ENCODE measurements at places on chromosomes 7 and 10.

DNA sequence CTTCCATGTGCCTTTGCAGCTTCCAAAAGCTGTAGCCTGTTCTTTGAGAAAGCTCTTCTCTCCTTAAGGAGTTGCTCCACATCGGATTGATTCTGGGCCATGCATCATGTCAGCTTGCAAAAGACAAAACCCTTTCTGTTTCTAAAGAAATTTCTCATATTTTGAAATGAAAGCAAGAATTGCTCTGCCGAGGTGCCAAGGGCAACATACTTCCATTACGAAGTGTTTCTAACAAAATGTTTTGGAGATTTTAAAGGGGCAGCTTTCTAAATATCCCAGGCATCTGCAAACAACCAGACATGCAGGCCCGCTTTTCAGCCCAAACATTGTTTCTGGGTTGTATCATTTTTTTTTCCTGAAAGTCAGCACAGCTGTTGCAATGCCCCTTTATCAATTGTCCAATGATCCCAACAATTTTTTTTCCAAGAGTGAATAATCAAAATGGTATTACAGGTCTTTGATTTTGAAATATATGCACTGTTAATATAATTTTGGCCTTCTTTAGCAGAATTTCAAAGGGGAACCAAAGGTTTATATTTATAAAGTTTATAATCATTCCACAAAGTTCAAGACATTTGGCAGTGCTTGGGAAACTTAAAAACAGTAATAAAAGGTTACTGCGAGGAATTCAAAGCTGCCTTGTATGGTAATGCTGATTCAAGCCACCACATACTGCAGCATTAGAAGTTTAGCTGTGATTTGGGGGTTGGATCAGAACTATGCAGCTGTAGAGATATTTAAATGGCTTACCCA lies 61.0 kb downstream of the TES start:
- no peak for DNase-seq

DNA sequence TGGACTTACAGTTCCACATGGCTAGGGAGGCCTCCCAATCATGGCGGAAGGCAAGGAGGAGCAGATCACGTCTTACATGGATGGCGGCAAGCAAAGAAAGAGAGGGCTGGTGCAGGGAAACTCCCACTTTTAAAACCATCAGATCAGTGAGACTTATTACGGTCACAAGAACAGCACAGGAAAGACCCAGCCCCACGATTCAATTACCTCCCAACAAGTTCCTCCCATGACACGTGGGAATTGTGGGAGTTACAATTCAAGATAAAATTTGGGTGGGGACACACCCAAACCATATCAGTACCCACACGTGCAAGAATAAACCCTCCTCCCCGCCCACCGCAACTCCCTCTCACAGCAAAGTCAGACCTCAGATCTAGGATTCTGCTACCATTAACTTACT lies 4.5 kb upstream of the AIFM2 start:
- no peak for DNase-seq

GRCh38 chr10:3995302-3996210 lies 210.5 kb upstream of the KLF6 start:
- DNase-seq = no peak

DNA sequence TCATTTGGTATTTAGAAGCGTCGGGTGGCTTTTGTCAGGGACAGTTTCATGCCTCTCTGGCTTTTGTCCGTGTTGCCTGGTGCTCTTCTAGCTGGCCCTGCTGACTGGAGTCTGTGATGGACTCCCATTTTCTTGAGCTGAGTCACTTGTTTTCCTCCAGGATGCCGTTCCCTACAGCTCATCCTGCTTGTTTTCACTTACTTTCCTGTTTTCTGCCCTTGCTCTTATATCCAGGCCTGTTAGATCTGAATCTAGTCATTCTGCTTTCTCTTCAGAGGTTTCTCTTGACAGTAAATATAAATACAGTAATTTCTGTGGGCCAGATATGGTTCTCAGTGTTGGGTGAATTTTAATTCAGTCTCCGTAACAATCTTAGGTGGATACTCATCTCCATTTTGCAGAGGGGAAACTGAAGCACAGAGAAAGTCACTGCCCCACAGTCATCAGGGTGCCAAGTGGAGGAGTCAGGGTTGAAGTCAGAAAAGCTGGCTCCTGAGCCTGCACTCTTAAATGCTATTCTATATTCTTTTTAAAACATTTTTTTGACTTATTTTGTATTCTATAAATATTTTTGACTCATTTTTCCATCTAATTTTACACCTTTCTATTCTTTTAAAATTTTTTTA lies 85.4 kb downstream of the CCNY start:
- no peak for DNase-seq

DNA sequence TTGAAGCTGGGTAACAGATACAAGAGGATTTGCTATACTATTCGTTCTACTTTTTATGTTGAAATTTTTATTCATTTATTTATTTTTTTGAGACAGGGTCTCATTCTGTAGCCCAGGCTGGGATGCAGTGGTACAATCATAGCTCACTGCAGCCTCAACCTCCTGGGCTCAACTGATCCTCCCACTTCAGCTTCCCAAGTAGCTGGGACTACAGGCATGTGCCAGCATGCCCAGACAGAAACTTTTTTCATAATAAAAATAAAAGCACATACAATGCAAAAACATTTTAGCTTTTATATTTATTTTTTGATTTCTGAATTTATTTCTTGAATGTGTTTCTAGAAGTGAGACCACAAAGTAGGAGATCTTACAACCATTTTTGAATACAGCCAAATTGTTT lies 71.2 kb downstream of the FANK1 start:
- no peak for DNase-seq

DNA sequence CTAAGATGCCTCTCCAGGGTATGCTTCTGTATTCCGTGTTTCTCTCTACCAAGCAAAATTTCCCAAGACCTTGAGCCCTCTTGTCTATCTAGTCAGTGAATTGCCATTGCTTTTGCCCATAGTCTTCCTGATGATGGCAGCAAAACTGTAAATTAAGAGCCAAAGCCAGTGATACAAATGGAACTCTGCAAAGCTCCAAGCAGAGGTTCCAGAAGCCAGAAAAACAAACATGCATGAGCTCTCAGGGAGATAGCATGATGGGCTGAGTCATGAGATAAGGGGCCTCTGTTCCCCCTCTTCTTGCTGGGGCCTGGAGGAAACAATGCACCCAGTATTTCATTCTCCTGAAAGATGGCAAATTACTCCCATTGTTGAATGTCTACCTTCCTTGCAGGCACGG lies 24.7 kb downstream of the LSMEM1 start:
- no peak for DNase-seq

DNA sequence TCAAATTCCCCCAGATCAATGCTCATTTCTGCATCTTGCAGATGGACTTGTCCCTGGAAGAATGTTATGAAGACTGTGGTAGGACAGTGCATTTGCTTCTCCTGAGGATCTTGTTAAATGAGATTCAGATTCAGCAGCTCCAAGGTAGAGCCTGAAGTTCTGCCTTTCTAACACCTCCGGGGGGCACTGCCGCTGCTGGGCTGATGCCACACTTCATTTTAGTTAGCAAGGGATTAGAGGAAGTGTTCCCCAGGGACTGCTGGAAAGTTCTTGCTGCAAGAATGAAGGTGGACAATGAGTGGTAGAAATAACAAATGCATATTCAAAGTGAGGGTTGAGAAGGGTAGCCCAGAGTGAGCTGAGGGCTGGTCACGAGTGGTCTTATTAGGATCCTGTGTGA lies 434.3 kb upstream of the AKR1E2 start:
- DNase-seq = no peak

DNA sequence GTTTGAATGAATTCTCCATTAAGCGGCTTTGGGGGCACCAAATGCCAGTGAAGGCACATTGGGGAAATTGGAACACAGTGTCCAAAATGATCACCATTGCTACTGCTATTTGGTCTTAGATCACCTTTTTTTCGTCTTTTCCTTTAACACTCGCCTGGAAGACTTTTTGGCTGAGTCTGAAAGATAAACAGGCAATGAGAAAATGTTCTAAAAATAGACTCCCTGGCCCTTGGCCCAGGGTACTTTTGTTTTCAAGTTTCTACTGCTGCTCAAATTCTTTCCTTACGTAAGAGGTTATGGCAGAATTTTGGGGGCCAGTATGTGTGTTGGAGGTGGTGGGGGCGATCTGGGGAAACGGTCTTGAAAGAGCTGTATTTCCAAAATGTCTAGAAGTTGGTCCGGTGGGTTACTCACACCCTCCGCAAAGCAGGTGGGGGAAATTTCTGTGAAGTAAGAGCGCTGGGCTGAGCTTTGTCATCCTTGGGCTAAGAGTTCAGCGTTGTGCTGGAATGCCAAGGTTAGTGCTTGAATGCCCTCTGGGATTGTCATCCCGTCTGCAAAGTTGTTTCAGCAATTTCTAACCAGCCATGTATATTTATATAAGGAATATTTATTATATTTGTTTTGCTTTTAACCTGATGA lies 1.3 kb upstream of the ITPRIP start:
- DNase-seq = no peak

- DNase-seq = no peak
These were observed 208.4 kb downstream of the POU6F2 start for GRCh38 chr7:39186131-39186530.

GRCh38 chr7:32062150-32062549 lies 8.1 kb downstream of the PDE1C start:
- DNase-seq = peak; percentile 55

- DNase-seq = no peak
These were observed 130.4 kb upstream of the MEOX2 start for GRCh38 chr7:15816835-15817426.

- DNase-seq = no peak
These were observed 29.7 kb upstream of the DNAJB6 start for GRCh38 chr7:157306846-157307838.

GRCh38 chr7:74104702-74105101 lies 21.1 kb downstream of the LIMK1 start:
- DNase-seq = no peak

DNA sequence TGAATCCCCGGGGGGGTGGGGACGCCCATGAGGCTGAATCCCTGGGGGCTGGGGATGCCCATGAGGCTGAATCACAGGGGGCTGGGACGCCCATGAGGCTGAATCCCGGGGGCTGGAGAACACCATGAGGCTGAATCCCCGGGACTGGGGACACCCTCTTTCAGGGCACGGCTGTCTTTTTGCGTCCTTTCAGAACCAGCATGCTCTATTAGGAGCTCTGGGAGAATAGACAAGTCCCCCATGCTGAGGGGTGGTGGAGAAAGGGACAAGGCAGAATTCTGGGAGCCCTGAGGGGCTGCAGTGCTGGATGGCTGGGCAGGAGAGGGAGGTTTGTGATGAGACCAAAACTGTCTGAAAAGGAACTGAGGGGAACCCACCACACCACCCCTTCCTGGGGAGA lies 257.3 kb upstream of the TCERG1L start:
- DNase-seq = no peak

GRCh38 chr10:126021833-126022500 lies 125.6 kb downstream of the FANK1 start:
- no peak for DNase-seq

DNA sequence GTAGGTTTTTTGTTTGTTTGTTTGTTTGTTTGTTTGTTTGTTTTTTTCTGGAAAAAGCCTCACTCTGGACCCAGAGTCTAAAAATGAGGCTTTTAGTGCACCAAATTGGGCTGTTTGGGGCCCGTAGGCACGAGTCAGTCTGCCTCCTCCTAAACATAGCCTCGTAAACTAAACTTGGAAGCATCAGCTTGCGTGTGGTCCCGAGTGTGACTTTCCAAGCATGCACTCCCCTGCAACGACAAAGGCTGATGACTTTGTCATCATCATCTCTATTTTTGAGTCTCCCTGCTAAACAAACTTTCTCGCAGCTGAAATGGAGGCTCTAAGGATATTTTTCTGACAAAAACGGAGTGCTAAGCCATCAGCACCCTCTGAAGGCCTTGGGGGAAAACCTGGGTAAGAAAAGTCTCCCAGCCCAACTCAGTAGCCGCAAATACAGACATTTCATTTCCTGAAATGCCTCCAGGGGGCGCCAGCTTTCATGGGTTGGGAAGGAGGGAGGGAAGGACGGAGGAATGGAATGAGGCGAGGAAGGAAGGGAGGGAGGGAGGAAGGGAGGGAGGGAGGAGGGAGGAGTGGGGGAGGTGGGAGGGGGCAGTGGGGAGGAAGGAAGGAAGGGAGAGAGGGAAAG lies 245.9 kb downstream of the KCNMA1 start:
- peak; percentile 67 for DNase-seq

DNA sequence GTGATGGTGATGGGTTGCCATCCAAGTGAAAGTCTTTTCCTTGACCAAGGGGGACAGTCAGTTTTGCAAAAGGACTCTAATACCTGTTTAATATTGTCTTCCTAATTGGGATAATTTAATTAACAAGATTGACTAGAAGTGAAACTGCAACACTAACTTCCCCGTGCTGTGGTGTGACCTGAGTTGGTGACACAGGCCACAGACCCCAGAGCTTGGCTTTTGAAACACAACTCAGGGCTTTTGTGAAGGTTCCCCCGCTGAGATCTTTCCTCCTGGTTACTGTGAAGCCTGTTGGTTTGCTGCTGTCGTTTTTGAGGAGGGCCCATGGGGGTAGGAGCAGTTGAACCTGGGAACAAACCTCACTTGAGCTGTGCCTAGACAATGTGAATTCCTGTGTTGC lies 6.9 kb downstream of the PPIF start:
- no peak for DNase-seq

DNA sequence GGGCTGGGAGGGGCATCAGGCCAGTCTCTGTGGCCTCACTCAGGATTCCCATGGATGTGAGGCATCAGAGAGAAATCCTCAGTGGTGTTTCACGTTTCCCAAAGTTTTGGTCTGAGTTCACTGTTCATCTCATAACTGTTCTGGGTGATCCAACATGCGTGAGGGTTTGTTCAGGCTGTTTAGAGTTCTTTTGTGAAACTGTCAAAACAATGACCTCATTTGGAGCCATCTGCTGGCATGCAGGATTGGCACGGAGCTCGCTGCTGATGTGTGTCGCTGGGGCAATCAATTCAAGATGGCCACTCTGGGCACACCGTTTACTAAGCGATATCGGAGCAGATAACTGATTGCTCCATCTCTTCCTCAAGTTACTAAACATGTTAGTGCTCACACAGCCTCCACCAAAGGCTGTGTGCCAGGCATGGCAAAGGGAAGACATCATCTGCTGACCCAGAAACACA lies 365.6 kb downstream of the WDR11 start:
- no peak for DNase-seq

DNA sequence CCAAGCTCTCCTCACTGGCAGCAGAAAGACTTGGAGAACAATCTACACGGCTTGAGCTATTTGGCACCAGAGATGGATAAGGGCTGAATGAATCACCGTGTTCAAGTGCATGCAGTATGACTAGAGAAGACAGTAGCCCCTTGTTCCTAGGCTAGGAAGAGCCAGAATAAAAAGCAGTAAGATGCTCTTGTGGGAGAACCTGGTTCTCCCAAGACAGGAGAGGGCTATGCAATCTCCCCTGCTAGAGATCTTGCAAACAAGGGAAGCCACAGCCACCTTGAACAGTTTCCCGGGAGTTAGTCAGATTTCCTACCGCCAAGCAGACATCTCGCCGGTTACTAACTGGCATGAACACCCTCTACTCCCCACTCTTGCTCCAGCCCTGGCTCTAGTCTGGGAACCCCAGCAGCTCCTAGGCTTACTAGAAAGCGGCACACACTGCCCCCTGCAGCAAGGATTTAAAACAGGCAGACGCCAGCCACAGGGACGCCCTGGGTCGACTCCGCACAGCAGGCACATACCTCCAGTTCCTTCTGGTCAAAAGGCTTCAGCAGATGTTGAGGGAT lies 107.3 kb downstream of the SMURF1 start:
- no peak for DNase-seq

- DNase-seq = no peak
These were observed at the start of gene CUZD1 for GRCh38 chr10:122845783-122846332. CUZD1 (minus strand) TSS chr10:122845857; CDS start chr10:122845843, 14 bp downstream.

- DNase-seq = no peak
These were observed 53.9 kb upstream of the NRP1 start for GRCh38 chr10:33388382-33388781.

All from lower lobe of right lung (tissue), 2 donors.